ENCODE measurements at places on chromosomes 3 and 15. TPM values are rescaled to one million over a fixed set of nuclear protein-coding genes. Genes with fewer than 3 reads are reported as not detected.

The CIDEC gene
- not detected for total RNA-seq

The STRIT1 gene
- not detected for total RNA-seq

DNA sequence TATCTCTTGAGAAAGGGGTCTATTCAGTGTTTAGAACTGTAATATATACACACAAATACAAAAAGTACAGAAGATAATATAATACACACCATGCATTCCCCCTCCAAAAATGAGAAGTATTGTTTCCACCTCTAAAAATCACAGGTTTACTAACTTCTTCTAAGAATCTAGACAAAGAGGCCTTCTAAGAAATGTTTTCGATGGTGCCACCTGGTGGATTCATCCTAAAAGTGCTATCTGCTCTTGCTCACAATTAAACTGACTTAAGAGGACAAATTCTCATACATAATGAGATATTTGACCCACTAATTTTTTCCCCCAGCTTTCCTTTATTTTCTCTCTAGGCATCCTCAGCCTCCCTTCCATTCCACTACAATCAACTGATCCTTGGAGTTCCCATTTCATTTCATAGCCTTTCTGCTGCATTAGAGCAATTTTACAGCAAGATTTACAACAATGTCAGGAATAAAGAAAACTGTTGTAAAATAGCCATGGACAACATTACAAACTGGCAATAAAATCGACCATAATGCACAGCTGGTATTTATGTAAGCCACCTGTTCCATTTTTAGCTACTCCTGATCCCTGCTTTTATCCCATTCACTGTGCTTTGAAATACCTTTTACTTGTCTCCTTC is 124.6 kb downstream of the ARRDC4 start:
- H3K36me3 ChIP-seq = no peaks in the 10 kb centered on the region
- no peak overlapping the region for H3K4me3 ChIP-seq
- DNase-seq = no peak
- H3K27ac ChIP-seq = no peak overlapping the region

GRCh38 chr3:100782348-100782747 is 73.1 kb downstream of the TFG start:
- no peak for DNase-seq
- no peaks in the 10 kb centered on the region for H3K36me3 ChIP-seq
- H3K4me3 ChIP-seq = no peak overlapping the region
- no peaks in the 10 kb centered on the region for H3K4me1 ChIP-seq
- H3K27ac ChIP-seq = no peak overlapping the region

GRCh38 chr15:64455961-64456371 is 4.4 kb upstream of the ZNF609 start:
- H3K4me1 ChIP-seq = peaks cover 38% of the 10 kb centered on the region
- no peak overlapping the region for H3K27ac ChIP-seq
- no peak for DNase-seq
- no peaks in the 10 kb centered on the region for H3K27me3 ChIP-seq

GRCh38 chr3:196440696-196441095 is 8.5 kb upstream of the UBXN7 start:
- H3K36me3 ChIP-seq = no peaks in the 10 kb centered on the region
- DNase-seq = no peak
- H3K4me3 ChIP-seq = no peak overlapping the region
- no peak overlapping the region for H3K27ac ChIP-seq
